ENCODE measurements at places on chromosomes 11 and 22.

GRCh38 chr22:17964156-17964555, 60.2 kb downstream of the MICAL3 start:
- H3K27me3 ChIP-seq, result no peaks in the 10 kb centered on the region
- H3K36me3 ChIP-seq, result no peaks in the 10 kb centered on the region
- H3K4me3 ChIP-seq, result no peak overlapping the region
- DNase-seq, result no peak
- H3K27ac ChIP-seq, result peak overlapping the region; percentile 81
- H3K4me1 ChIP-seq, result peaks cover 33% of the 10 kb centered on the region

- H3K36me3 ChIP-seq, result no peaks in the 10 kb centered on the region
- no peak for DNase-seq
- no peak overlapping the region for H3K4me3 ChIP-seq
- peaks cover 7% of the 10 kb centered on the region for H3K4me1 ChIP-seq
Measured at GRCh38 chr11:109075976-109076375, 346.0 kb upstream of the C11orf87 start.

DNA sequence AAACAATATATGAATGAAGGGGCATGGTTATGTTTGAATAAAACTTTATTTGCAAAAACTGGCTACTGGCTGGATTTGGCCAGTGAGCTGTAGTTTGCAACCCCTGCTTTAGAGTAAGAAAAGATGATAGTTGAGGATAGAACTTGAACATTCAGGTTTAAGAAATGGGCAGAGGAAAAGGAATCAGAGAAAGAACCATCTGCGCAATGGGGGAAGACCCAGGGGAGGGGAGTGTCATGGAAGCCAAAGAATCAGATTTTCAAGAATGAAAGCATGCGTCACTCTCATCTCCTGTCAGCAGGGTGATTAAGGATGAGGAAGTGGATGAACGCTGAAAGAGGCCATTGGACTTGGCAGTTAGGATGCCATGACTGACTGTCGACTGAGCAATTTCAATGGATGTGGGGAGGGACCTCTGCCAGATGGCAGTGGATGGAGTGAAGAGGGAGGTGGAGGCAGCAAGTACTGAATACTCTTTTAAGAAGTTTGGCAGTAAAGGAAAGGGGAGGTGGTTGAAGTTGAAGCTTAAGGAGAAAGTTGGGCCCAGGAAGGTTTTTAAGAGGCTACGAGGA, 21.2 kb downstream of the FAT3 start:
- no peak for DNase-seq
- H3K27ac ChIP-seq, result no peak overlapping the region
- peaks cover 22% of the 10 kb centered on the region for H3K4me1 ChIP-seq

DNA sequence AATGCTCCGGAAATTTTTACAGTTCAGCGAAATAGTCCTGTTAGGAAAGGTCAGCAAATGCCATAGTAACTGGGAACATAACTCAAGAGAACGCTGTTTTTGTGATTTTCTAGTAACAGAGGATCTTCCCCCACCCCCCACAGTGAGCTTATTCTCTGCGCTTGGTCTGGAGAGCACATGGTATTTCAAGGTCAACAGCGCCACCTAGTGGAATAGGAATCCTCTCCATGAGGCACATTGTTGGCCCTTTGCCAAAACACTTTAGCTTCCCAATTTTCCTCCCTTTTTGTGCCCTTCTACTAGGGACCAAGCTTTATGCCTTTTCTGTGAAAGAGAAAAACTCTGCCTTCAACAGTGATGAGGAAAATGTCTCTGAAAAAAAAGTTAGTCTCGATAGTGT, 13.2 kb upstream of the OR4C12 start:
- DNase-seq, result no peak
- no peaks in the 10 kb centered on the region for H3K27me3 ChIP-seq
- no peaks in the 10 kb centered on the region for H3K4me1 ChIP-seq
- no peaks in the 10 kb centered on the region for H3K36me3 ChIP-seq

- H3K4me3 ChIP-seq, result no peak overlapping the region
- H3K27ac ChIP-seq, result no peak overlapping the region
- H3K36me3 ChIP-seq, result no peaks in the 10 kb centered on the region
- no peaks in the 10 kb centered on the region for H3K27me3 ChIP-seq
- DNase-seq, result no peak
- H3K4me1 ChIP-seq, result peaks cover 36% of the 10 kb centered on the region
Measured at GRCh38 chr11:86715611-86716010, 43.2 kb upstream of the ME3 start.

- H3K4me1 ChIP-seq, result peaks cover 17% of the 10 kb centered on the region
- no peaks in the 10 kb centered on the region for H3K27me3 ChIP-seq
- H3K27ac ChIP-seq, result no peak overlapping the region
- no peak for DNase-seq
Measured at GRCh38 chr11:12356944-12357655, 20.3 kb upstream of the PARVA start.

GRCh38 chr11:13834463-13834862, 128.1 kb upstream of the SPON1 start:
- H3K4me1 ChIP-seq, result no peaks in the 10 kb centered on the region
- H3K27ac ChIP-seq, result no peak overlapping the region
- peaks cover 2% of the 10 kb centered on the region for H3K27me3 ChIP-seq
- no peak overlapping the region for H3K4me3 ChIP-seq
- H3K36me3 ChIP-seq, result no peaks in the 10 kb centered on the region
- no peak for DNase-seq

GRCh38 chr11:99522467-99523173, 501.9 kb downstream of the CNTN5 start:
- no peaks in the 10 kb centered on the region for H3K4me1 ChIP-seq
- no peaks in the 10 kb centered on the region for H3K36me3 ChIP-seq
- no peaks in the 10 kb centered on the region for H3K27me3 ChIP-seq
- no peak for DNase-seq
- no peak overlapping the region for H3K27ac ChIP-seq

DNA sequence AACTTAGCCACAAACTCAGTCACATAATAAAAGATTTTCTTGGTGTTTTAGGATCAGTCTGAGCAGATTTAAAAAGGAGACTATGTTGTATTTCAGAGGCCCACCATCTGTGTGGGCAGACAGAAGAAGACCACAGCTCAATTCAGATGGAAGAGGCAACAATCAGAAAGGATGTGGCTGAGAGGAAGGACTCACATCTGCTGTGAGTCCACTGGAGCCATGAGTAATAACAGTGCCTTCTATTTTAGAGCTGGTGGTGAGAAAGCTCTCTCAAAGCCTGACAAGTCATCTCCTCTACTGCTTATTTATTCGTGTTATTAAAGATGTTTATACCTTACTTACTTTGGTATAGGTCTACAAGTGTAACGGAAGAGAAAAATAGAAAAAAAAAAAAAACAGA, 357.2 kb downstream of the OPCML start:
- no peak for DNase-seq
- H3K36me3 ChIP-seq, result no peaks in the 10 kb centered on the region

- H3K27me3 ChIP-seq, result no peaks in the 10 kb centered on the region
- H3K36me3 ChIP-seq, result no peaks in the 10 kb centered on the region
- no peak for DNase-seq
- H3K4me1 ChIP-seq, result no peaks in the 10 kb centered on the region
- H3K27ac ChIP-seq, result no peak overlapping the region
- no peak overlapping the region for H3K4me3 ChIP-seq
Measured at GRCh38 chr11:42812960-42813359, 498.8 kb upstream of the API5 start.

- no peak overlapping the region for H3K4me3 ChIP-seq
- no peak overlapping the region for H3K27ac ChIP-seq
- no peak for DNase-seq
- peaks cover 28% of the 10 kb centered on the region for H3K4me1 ChIP-seq
- H3K27me3 ChIP-seq, result peaks cover 82% of the 10 kb centered on the region
- no peaks in the 10 kb centered on the region for H3K36me3 ChIP-seq
Measured at GRCh38 chr11:114115451-114115928, 56.0 kb downstream of the ZBTB16 start.

DNA sequence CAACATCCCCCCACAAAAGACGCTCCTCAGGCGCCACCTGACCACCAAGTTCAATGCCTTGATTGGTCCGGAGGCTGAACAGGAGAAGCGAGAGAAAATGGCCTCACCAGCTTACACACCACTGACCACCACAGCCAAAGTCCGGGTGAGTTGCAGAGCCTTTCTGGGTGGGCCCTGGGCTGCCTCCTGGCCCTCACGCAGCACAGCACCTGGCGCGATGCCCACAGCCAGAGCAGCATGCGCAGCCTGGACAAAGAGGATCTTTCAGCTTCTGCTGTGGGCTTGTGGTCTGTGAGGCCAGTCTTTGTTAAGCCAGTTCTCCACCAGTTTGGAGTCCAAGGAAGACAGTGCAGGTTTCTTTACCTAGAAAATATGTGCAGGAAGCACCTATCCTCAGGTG, 21.6 kb downstream of the CYB5R2 start:
- H3K27ac ChIP-seq, result no peak overlapping the region
- DNase-seq, result no peak
- H3K4me1 ChIP-seq, result peaks cover 22% of the 10 kb centered on the region
- no peaks in the 10 kb centered on the region for H3K27me3 ChIP-seq

DNA sequence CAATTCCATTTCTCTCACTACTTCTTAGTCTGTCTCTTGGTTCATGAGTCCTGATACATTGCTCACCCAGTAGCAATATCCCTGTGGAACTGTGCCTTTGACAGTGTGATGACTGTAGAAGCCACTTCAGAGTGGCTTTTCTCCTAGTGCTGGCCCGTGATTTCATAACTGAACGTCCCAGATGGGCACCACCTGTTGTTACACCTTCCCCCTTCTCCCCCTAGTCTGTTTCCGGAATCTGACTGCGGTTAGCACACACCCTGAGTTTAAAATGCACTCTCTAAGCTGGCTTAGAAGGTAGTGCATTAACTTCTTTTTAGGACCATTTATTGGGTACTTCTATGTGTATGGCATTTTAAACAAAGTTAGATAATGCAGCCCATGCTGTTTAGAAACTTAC, 83.0 kb downstream of the ALX4 start:
- no peak overlapping the region for H3K4me3 ChIP-seq
- H3K4me1 ChIP-seq, result peaks cover 47% of the 10 kb centered on the region
- no peaks in the 10 kb centered on the region for H3K36me3 ChIP-seq
- no peak overlapping the region for H3K27ac ChIP-seq

DNA sequence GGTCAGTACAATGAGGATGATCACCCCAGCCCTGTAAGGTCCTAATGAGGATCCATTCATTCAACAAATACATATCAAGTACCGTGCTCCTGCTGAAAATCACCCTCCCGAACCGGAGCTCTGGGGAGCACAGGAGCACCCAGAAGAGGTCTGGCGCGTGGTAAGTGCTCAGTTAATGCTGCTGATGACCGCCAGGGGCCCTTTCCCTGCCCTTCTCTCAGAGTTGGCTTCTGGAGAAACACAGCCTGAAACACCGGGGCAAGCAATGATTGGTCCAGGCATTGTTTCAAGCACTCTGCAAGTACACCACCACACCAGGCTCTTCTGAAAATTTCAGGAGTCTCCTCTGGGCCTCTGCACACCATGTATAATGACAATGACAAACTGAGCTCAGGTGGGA, 3.8 kb upstream of the CCDC86 start:
- H3K27me3 ChIP-seq, result peaks cover 33% of the 10 kb centered on the region
- peaks cover 24% of the 10 kb centered on the region for H3K4me1 ChIP-seq
- DNase-seq, result no peak
- H3K4me3 ChIP-seq, result no peak overlapping the region
- no peak overlapping the region for H3K27ac ChIP-seq
- no peaks in the 10 kb centered on the region for H3K36me3 ChIP-seq

DNA sequence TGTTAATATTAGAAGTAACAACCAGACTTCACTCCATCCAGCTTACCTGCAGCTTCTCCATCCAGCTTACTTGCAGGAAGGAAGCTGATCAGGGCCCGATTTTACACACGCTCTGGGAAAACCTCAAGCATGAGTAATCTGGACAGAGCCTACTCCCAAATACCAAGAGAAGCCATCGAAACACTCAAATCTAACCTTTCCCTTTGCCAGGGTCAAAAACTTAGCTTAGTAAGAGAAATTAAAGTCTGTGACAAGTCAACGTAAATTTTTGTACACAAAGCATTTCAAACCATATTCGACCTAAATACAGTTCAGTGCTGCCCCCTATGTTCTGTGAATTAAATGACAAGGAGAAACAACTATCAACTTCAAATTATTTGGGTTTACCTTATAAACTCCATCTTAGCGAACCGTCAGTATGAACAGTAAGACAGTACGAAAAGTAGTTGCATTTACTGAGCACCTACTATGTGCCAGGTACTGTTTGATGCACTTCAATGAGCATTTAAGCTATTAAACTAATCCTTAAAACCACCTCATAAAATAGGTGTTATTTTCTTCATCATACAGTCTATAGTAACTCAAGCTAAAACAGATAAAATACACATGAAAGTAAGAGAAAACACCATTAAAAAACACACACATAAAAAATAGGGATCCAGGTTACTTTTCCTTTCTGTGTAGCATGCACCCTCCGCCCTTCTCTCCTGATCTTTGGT, 36.9 kb downstream of the ARFGAP3 start:
- peak overlapping the region; percentile 14 for H3K27ac ChIP-seq
- H3K4me1 ChIP-seq, result peaks cover 15% of the 10 kb centered on the region
- no peak for DNase-seq
- no peaks in the 10 kb centered on the region for H3K27me3 ChIP-seq
- H3K4me3 ChIP-seq, result no peak overlapping the region

DNA sequence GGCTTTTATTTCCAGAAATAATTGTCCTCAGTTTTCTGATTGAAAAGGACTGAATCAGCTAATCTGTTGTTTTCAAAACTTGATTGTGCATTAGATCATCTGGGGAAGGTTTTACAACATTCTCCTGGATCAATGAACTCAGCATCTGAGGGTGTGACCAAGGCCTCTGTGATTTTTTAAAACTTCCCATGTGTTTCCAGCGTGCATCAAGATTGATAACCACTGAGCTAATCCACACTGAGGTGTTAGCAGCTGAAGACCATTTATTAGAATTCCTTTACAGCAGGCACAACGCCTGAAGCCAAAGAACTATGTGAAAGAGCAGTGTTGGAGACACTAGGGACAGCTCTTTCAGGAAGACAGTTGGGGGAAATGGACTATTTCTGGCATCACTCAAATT, 10.2 kb downstream of the VSTM5 start:
- peaks cover 15% of the 10 kb centered on the region for H3K4me1 ChIP-seq
- no peaks in the 10 kb centered on the region for H3K36me3 ChIP-seq

GRCh38 chr22:35330258-35330861, 30.7 kb downstream of the TOM1 start:
- DNase-seq, result no peak
- H3K4me1 ChIP-seq, result no peaks in the 10 kb centered on the region
- peaks cover 23% of the 10 kb centered on the region for H3K36me3 ChIP-seq
- H3K27ac ChIP-seq, result peak overlapping the region; percentile 34
